ENCODE measurements at places on chromosomes 7 and 10.

GRCh38 chr7:2313450-2314208, 612 bp downstream of the SNX8 start:
- DNase-seq: no peak

DNA sequence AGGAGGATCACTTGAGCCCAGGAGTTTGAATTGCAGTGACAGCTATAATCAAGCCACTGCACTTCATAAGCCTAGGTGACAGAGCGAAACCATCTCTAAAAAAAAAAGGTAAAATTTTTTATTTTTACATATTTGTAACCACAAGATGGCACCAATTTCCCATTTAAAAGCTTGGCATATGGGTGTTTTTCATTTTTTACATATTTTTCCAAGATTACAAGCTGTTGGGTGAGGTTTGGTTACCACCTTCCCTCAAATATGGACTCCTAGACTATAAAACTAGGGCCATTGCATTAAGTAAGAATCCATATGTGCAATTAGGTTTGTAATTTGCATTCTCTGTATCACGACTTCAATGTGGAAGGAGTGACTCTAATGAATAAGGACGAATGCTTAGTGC, 129.3 kb upstream of the ACBD5 start:
- DNase-seq: no peak

DNA sequence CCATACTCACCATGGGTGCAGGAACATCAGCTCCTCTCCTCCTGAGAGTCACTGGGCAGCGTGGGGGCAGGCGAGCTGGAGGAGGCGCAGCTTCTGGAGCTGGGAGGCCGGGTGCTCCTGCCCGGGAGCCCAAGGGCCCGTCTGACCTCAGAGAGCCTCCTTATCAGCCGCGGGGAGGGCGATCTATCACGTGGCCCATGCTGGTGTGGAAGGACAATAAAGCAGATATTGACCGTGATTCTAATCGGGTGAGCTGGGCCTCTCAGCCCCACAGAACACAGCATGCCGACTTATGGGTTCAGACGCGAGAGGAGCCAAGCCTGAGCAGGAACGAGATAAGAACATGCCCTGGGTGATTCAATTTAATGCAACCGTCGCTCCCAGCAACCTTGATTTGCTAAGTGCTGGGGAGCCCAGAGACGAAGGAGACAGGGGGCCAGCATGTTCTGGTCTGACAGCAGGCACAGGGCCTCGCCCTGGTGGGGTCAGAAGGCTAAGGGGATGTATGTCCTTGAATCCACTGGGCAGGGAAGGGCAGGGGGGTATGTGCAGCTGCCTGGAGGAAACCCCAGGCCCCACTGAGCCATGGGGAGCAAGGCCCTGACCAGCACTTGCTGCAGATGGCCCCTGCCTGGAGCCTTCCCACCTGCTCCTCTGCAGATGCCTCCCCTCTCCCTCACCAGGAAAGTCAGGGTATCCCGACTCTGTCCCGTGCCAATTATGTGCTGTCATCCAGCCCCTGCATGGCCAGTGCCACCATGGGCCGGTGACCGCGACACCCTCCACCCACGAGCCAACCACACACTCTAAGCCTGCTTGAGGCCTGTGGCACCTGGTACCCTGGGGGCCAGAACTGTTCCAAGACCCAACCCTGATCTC, 95.3 kb upstream of the RET start:
- DNase-seq: no peak

GRCh38 chr10:130190737-130191115, 54.5 kb downstream of the GLRX3 start:
- DNase-seq: no peak

DNA sequence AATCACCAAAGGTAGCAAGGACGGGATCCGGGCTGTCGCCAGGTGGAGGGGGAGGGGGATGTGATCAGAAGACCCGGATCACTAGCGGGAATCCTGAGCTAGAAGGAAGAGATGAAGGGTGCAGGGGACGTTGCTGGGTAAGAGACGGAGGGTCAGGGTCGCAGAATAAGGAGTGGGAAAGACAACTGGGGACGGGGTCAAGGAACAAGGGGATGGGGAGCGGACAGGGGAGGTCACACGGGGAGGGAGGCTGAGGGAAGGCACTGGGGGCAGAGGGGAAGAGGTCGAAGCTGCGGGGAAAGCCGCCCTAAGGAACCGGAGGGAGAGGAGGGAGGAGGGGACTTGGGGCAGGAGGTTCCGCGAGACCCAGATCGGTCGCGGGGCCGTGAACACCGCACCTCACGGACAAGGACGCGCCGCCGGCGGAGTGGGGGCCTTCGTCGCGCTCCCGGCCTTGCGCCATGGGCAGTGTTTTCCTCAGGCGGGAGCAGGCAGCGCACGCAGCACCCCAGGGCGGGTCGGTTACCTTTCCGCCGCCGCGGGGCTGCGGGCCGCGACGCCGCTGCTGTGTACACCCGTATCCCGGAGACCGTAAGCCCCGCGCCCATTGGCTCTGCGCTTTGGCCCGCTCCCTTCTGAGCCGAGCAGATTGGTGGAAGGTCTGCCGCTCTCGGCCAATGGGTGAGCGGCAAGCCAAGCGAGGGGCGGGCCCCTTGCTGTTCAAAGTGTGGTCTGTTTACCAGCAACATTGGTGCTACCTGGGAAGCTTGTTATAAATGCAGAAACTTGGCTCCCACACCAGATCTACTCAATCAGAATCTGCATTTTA, at the start of gene CFAP43:
Gene CFAP43, minus strand, starts transcription at position 581 of the 829 bp plus-strand sequence. Its CDS starts 118 bp downstream, at position 463.
- peak; percentile 90 for DNase-seq

DNA sequence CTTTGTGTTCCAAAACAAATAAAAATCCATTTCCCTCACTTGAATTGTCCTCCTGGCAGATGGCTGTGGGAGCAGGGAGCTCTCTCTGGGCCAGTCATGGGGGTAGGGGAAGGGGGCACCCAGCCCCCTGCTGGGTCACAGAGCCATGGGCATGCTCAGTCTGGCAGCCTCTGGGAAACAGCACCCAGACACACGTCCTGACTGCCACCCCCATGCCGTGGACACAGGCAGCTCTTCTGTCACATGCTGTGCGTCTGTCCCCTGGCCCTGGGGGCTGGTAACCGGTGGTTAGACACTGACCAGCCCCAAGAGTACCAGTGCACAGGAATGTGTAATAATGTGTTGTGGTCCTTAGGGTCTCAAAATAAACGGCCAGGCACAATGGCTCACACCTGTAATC, 47.0 kb downstream of the RASGEF1A start:
- DNase-seq: no peak

DNA sequence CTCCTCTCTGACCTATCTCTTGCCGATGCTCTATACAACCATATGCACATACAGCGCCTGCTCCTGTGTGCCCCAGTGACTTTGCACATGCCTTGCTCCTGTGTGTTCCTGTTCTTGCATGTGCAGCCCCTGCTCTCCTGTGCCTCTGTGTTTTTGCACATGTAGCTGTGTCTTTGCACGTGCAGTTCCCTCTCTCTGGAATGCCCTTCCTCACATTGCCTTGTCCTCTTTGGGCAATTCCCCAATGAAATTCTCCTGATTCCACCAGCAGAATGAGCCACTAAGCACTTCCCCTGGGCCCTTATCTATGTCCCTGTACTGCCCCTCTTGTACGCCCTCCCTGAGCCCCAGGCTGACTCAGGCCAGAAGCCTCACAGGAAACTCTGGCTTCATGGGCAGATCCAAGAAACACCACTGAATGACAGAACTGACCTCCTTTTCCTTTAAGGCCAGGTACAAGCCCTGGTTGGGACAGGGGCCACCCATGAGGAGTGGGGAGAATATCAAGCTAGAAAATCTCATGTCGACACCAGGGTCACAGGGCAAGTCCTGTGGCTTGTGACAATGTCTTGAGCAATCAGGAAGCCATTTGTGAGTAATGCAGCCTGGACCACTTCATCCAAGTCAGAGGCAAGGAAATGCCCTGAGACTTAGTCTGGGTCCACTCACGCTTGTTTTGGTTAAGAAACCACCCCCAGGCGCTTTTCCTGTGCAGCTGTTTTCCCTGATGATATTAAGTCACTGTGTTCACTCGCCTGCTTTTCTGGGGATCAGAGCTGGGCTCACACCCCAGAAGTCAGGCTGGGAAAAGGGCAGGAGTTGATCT, 1.9 kb upstream of the ARHGAP22 start:
- DNase-seq: peak; percentile 97

GRCh38 chr7:48759431-48760080, 164.8 kb upstream of the CDC14C start:
- no peak for DNase-seq

GRCh38 chr10:109428775-109429491, 494.4 kb downstream of the XPNPEP1 start:
- DNase-seq: no peak

- DNase-seq: no peak
Measured at GRCh38 chr10:70907637-70908405, 19.5 kb upstream of the PCBD1 start.

- no peak for DNase-seq
Measured at GRCh38 chr7:99440195-99440594, 1.5 kb downstream of the CPSF4 start.

DNA sequence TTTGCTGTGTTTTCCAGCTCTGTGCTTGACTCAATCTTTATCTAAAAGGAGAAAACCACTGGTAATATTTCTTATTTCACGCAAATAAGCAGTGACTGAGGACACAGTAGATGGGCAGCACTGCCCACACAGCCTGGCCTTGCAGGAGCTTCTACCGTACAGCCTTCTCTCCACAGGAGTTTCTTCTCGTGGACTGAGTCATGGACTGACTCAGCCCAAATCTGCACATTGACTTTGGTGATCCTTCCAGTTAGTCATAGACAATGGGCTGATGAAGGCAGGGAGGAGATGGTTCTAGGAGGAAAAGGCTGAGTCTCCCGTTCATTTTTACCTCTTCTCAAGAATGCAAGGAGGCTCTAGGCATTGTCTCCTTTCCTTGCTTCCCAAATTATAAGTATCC, 200.7 kb downstream of the RAPGEF5 start:
- DNase-seq: peak; percentile 59

DNA sequence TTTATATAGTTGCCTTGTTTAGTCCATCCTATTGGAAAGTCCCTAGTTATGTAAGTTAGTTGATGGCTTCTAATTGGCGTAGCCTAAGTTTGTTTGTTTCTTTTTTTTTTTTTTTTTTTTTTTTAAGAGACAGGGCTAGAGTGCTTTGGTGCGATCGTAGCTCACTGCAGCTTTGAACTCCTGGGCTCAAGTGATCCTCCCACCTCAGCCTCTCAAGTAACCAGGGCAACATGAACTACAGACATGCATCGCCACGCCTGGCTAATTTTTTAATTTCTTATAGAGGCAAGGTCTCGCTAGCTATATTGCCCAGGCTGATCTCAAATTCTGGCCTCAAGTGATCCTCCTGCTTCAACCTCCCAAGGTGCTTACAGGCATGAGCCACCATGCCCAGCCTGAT, 7.1 kb downstream of the CSGALNACT2 start:
- DNase-seq: no peak

DNA sequence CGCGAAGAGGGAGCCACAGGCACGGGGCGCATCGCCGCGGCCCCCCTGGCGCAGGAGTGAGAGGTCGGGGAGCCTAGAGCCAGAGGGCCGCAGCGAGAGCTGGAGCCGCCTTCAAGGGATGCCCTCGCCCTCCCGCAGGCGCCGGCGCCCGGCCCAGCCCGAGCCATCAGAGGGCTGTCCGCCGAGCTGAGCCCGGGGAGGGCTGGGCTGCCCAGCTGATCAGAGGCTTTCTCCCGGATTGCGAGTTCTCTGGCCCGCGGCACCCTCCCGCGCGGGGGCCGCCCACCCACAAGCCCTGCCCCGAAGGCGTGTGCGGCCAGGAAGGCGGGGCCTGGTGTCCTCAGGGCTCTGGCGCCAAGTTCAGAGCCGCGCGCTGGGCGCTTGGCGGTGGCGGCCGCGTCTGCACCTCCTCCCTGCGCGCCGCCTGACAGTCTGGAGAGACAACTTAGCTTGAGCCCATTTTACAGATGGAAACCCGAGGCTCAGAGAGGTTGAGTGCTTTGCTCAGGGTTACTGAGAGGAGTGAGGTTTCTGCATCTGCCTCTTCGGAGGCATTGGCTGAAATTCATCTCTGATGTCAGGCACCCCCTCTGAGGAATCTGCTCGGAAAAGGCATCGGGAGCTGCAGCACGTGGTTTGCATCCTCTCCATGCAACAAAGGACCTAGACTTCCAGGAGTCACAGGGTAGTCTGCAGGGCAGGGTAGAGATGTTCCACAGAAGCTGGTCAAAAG, 3.8 kb upstream of the ANTXRL start:
- DNase-seq: peak; percentile 11

- DNase-seq: no peak
Measured at GRCh38 chr10:124592736-124593430, 131.3 kb downstream of the LHPP start.

GRCh38 chr7:38318241-38318640, 44.8 kb upstream of the TARP start:
- DNase-seq: no peak

DNA sequence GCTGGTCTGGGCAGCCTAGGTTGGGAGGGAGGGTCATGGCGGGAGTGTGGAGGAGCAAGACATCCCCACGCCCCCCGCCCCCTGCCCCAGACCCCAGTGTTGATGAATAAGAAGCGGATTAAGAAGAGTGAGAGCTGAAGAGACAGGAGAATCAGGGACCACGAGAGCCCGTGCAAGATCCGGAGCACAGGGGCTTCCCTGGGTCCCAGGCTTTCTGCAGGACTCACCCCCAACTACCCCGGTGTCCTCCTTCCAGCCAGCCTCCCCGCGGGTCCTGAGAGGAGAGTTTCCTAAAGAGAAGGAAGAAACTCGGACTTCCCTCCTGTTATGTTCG, 20.1 kb downstream of the GHRHR start:
- DNase-seq: no peak

DNA sequence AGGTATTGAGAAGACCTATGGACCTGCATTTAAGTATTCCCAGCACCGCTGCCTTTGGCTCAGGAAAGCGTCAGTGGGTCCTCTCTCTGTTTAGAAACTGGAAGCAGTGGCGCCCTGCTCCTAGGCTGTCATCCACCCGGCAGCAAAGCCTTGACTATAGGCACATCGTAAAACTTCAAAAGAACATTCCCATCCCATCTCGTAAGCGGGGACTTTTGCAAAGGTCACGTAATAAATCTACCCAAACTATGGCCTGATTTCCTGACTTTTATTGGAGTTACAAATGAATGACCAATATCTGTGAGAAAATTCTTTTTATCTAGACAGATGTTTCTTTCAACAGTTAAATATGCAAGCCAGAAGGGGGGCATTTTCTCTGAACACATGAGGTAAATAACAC, 115.8 kb upstream of the TCERG1L start:
- DNase-seq: no peak

GRCh38 chr7:132461032-132461592, 115.2 kb downstream of the PLXNA4 start:
- DNase-seq: no peak

DNA sequence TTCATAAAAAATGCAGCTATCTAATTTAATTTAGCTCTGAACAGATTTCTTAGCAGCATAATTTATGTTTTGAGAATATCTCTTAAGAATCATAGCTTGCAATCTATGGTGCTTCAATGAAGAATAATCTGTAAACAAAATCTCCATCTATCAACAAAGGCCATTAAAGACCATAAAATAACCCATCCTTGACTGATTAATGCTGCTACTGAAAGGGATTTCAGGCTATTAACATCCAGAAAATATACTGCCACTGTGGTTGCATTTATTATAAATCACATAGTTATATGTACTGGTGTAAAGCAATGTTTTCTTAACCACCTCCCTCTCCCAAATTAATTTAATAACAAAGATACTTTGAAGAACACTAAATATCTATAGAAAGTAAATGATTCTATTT, 191.6 kb downstream of the PCDH15 start:
- DNase-seq: no peak

- DNase-seq: no peak
Measured at GRCh38 chr7:24923172-24923865, 56.7 kb downstream of the OSBPL3 start.

Measured in renal cortical epithelial cell (primary cell).